GM12878 (cell line): ENCODE measurements at places on chromosomes 6 and 20. TPM values are rescaled to one million over a fixed set of nuclear protein-coding genes. Genes with fewer than 3 reads are reported as not detected.

- no peaks in the 10 kb centered on the region for H3K4me1 ChIP-seq
- no peaks in the 10 kb centered on the region for H3K27me3 ChIP-seq
- H3K36me3 ChIP-seq, result no peaks in the 10 kb centered on the region
- no peak for DNase-seq
- no peak overlapping the region for H3K4me3 ChIP-seq
- H3K27ac ChIP-seq, result no peak overlapping the region
Measured at GRCh38 chr6:64930681-64931080, 776.3 kb downstream of the EYS start.

DNA sequence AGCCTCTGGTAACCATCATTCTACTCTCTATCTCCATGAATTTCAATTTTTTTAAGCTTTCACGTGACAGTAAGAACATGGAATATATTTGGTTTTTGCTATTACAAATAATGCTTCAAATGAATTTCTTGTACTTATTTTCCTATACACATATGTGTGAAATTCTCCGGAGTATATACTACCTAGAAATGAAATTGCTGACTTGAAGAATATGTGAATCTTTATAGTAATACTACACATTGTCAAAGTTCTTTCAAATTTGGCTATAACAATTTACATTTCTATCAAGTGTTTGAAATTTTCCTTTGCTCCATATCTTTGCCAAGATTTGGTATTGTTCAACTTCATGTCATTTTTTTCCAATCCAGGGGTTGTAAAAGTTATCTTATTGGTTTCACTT is 11.6 kb upstream of the VGLL2 start:
- H3K4me3 ChIP-seq, result no peak overlapping the region
- no peaks in the 10 kb centered on the region for H3K27me3 ChIP-seq
- H3K27ac ChIP-seq, result no peak overlapping the region
- H3K36me3 ChIP-seq, result no peaks in the 10 kb centered on the region

DNA sequence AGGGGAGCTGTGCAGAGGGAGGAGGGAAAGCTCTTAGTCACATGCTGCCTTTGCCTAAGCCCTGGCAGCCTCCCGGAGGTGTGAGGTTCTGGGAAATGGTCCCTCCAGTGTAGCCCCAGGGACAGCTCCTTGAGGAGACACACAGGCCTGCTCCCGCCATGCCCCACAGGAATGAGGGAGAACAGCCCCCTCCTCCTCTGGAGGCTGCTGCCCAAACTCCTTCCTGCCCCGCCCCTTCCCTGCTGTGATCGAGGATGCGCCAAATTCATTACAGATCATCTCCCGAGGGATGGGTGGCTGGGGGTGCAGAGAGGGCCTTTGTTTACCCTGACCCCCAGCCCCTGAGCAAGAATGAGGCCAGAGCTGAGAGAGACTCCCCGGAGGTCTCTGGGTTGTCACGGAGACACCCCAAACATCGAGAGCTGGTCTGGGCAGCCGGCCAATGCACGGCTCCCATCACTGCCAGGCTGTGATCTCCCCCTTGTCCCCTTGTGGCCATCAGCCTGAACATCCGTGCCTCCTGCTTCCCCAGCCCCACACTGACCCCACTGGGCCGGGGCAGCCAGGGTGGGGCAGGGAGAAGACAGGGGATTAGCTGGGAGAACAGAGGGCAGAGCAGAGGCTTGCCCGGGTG is 8.4 kb downstream of the CYP21A2 start:
- no peaks in the 10 kb centered on the region for H3K27me3 ChIP-seq
- no peak overlapping the region for H3K27ac ChIP-seq
- DNase-seq, result no peak
- no peaks in the 10 kb centered on the region for H3K4me1 ChIP-seq
- H3K36me3 ChIP-seq, result no peaks in the 10 kb centered on the region
- no peak overlapping the region for H3K4me3 ChIP-seq

DNA sequence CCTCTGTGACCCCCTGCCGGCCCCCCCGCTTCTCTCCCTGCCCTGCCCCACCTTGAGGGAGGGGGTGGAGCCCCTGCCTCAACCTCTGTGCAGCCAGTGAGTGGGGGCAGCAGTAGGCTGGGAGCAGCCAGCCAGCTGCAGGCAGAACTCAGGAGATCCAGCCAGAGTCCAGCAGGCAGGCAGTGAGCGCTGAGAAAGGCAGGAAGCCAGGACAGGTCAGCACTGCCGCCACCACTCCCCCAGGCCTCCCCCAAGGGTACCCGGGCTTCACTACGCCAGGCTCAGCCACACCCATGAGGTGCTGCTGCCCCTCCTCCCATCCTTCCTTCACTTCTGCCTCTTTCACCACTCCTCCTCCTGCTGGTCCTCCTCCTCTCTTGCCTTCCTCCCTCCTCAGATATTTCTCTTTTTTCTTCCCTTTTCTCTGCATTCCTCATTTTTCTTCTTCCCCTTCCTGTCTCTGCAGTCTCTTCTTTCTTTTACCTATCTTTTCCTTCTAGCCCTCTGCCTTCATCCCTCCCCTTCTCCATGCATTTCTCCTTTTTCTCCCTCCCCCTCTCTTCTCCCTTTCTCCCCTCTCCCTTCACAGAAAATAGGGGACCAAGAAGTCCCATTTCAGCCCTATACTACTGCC is 11.5 kb downstream of the TMEM63B start:
- DNase-seq, result no peak
- no peaks in the 10 kb centered on the region; the same call in 1 of the 2 replicates for H3K36me3 ChIP-seq
- H3K4me3 ChIP-seq, result no peak overlapping the region
- no peaks in the 10 kb centered on the region for H3K4me1 ChIP-seq
- no peak overlapping the region for H3K27ac ChIP-seq

DNA sequence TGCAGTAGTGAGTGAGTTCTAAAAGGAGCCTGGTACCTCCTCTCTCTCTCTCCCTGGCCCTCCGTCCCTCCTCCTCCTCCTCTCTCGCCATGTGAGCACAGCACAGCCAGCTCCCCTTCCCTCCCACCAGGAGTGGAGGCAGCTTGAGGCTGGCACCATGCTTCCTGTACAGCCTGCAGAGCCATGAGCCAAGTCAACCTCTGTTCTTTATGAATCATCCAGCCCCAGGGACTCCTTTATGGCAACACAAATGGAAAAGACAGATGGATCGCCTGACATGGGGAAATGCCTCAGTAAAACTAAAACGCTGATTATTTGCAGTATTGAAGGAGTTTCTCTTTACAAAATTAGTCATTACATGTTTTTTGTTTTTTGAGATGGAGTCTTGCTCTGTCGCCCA is 233.7 kb upstream of the ARID1B start:
- DNase-seq, result no peak
- peaks cover 4% of the 10 kb centered on the region for H3K27me3 ChIP-seq
- H3K4me1 ChIP-seq, result no peaks in the 10 kb centered on the region; the same call in 1 of the 2 replicates
- H3K4me3 ChIP-seq, result no peak overlapping the region
- no peaks in the 10 kb centered on the region for H3K36me3 ChIP-seq

DNA sequence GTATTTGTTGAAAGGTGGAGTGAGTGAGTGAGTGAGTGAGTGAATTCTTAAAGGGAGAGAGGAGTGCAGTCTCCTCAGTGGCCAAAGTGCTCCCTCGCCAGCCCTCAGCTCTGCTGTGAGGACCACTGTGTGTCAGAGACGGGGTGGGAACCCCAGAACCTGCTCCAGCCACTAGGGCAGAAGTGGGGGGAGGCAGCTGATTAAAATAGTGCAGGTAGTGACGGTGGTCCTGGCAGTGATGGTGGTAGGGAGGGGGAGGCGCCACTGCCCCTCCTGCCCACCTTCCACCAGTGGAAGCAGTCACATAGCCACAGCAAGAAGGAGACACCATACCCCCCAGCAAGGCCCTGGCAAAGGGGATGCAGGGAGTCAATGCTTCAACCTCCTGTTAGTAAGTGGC is 133.5 kb downstream of the PHACTR3 start:
- H3K4me1 ChIP-seq, result no peaks in the 10 kb centered on the region
- H3K4me3 ChIP-seq, result no peak overlapping the region
- DNase-seq, result no peak
- no peaks in the 10 kb centered on the region for H3K27me3 ChIP-seq
- H3K36me3 ChIP-seq, result no peaks in the 10 kb centered on the region
- H3K27ac ChIP-seq, result no peak overlapping the region

DNA sequence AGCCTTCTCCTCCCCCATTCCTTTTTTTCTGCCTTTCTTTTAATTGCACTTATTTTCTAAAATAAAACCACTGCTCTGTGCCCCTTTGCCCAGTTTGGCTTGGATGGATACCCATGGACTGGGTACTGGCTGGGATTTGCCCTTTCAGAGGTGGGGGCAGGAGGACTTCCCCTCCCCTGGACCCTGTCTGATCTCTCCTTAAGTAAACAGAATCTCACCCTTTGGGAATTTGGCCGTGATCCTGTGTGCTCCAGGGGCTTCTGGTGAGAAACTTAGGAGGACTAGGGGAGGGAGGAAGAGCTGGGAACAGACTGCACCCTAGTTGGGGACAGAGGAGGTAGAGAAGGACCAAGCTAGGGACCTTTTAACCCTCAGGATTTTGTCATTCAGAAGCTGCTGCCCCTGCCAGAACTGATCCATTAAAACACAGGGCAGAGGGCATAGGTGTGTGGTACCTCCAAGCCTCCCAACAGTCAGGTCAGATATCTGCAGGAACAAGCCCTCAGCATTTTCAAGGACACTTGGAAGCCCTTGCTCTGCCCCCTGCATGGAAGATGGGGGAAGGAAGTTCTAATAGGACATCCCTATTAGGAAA is 7.3 kb downstream of the FOXP4 start:
- DNase-seq, result no peak
- no peaks in the 10 kb centered on the region for H3K27me3 ChIP-seq
- H3K4me1 ChIP-seq, result peaks cover 6% of the 10 kb centered on the region
- H3K27ac ChIP-seq, result no peak overlapping the region
- H3K36me3 ChIP-seq, result no peaks in the 10 kb centered on the region; the same call in 1 of the 2 replicates

DNA sequence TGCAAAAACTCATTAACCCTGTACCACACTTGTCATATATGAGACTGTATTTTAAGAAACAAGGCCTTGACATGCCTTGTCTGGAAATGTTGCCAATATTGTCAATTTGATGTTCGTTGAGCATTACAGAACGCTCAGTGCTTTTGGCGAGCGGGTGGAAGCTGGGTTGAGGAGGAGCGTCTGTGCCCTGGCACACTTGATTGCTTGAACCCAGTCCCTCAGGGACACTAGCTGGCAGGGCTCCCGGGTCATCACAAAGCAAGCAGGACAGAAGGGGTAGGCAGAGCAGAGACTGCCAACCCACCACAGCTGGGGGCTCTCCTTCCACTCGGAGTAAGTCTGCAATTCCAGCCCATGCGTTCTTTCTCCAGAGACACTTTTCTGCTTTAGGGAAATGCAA is 286.3 kb downstream of the KHDC1L start:
- H3K4me1 ChIP-seq, result no peaks in the 10 kb centered on the region
- no peak for DNase-seq
- no peaks in the 10 kb centered on the region; the same call in 1 of the 2 replicates for H3K36me3 ChIP-seq
- H3K27ac ChIP-seq, result no peak overlapping the region

DNA sequence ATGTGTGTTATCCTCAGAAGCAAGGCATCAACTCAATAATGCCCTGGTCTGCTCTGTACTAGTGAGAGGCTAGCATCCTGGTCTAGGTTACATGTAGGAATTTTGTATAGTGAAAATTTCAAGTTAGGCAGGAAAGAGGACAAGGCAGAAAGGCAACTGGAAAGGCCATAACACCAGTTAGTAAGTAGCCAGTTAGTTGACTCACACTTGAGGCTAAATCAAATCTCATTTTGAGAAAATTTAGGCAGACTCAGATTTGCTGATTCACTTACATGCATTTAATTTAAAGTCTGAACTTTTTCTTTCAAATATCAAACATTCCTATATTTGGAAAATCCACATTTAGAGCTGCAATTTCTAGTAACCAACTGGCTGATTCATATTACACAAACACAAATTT is 184.5 kb upstream of the TCF21 start:
- no peak overlapping the region for H3K4me3 ChIP-seq
- no peaks in the 10 kb centered on the region for H3K36me3 ChIP-seq
- no peaks in the 10 kb centered on the region for H3K27me3 ChIP-seq
- DNase-seq, result no peak
- H3K27ac ChIP-seq, result no peak overlapping the region

- no peak for DNase-seq
- H3K27me3 ChIP-seq, result no peaks in the 10 kb centered on the region
- no peak overlapping the region for H3K27ac ChIP-seq
- H3K4me3 ChIP-seq, result no peak overlapping the region
- H3K4me1 ChIP-seq, result no peaks in the 10 kb centered on the region
Measured at GRCh38 chr20:24362080-24362479, 107.3 kb upstream of the SYNDIG1 start.

DNA sequence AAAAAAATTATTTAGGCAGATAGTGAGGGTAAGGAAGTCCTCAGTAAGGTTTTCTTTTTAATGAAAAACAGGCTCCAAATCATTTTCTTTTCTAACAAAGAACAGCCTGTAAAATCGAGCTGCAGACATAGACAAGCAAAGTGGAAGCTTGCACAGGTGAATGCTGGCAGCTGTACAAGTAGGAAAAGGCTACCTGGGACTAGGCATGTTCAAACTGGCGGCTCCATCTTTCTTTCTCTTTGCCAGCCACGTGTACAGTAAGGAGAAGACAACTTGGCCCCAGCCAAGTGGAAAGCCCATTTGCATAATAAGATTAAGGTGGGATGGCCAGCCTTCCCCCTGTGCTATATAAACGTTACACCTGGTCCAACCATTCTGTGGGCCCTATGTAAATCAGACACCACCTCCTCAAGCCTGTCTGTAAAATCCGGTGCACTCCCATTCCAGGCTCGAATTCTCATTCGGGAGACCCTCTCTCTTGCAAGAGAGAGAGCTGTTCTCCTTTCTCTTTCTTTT is 27.0 kb upstream of the SLC2A12 start:
- no peak overlapping the region for H3K4me3 ChIP-seq
- H3K36me3 ChIP-seq, result no peaks in the 10 kb centered on the region
- H3K4me1 ChIP-seq, result peaks cover 8% of the 10 kb centered on the region; the same call in 1 of the 2 replicates
- no peaks in the 10 kb centered on the region for H3K27me3 ChIP-seq

DNA sequence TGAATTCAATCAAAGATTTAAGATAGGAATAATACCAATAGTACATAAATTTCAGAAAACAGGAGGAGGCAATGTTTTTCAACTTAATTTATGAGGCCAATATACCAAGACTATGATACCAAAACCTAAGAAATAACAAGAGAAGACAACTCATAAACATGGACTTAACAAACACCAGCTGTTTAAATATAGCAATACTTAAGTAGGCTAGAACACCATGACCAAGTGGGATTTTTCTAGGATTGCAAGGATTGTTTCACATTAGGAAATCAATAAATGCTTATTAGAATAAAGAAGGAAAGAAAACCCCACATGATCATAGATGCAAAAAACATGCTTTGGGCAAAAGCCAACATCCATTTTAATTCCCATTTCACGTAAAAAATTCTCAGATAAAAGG is 355.1 kb downstream of the EPM2A start:
- H3K4me1 ChIP-seq, result no peaks in the 10 kb centered on the region
- no peak overlapping the region for H3K27ac ChIP-seq
- DNase-seq, result no peak
- no peak overlapping the region for H3K4me3 ChIP-seq
- H3K27me3 ChIP-seq, result no peaks in the 10 kb centered on the region

DNA sequence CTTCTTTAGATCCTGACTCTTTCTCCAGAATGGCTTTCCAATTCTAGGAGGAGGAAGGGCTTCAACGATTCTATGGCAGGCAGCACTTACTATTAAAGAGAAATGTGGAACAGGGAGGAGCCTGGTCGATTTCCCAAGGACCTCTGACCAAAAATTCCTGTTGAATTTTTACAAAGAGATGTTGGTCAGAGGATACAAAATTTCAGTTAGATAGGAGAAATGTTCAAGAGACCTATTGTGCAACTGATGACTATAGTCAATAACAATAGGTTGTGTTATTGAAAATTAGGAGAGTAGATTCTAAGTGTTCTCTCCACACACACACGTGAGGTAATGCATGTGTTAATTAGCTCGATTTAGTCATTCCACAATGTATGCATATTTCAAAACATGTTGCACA is 130.1 kb upstream of the TNFAIP3 start:
- no peak overlapping the region for H3K27ac ChIP-seq
- no peaks in the 10 kb centered on the region for H3K27me3 ChIP-seq
- H3K36me3 ChIP-seq, result no peaks in the 10 kb centered on the region
- no peak overlapping the region for H3K4me3 ChIP-seq
- peaks cover 12% of the 10 kb centered on the region for H3K4me1 ChIP-seq

Gene HEY2
- total RNA-seq, result 0.08 and 0.11 TPM in 2 replicates

Gene CENPW
- 77.8 and 78.9 TPM in 2 replicates for total RNA-seq
